ENCODE measurements at places on chromosomes 16 and 17.

DNA sequence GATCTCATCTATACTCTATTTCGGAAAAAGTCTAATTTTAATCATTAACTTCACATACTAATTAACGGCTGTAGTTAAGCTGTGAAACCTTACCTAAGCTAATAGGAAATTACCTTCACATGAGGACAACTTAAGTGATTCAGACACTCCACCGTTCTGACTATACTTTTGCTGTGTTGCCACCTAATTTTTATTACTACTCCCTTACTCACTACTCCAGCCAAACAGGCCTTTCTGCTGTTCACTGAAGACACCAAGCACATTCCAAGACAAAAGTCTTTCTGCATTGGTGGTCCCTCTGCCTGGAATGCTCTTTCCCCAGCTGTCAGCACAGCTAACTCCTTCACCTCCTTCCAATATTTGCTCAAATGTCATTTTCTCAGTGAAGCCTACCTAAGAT is 1.3 kb downstream of the CMTR2 start:
- no peak for DNase-seq
- no peak overlapping the region for H3K4me3 ChIP-seq
- H3K27me3 ChIP-seq, result no peaks in the 10 kb centered on the region
- H3K36me3 ChIP-seq, result peaks cover 28% of the 10 kb centered on the region
- H3K27ac ChIP-seq, result no peak overlapping the region

DNA sequence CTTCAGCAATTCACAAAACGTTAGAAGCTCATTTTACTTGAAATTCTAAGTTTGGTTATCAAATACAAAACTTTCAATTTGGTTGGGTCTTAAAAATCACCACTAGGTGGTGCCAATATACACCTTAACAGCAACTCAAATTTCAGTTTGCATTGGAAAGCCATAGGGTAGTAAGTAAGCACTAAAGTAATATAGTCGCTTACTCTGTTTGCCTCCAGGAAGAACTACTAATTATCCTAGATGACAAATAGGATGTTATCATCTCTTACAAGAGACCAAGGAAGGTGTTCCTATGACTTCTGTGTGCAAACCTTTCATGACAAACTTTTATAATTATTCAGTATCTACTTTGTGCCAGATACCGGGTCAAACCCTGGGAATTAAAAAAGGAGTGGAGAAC is 93.3 kb downstream of the MYO1D start:
- DNase-seq, result no peak
- H3K4me3 ChIP-seq, result no peak overlapping the region
- peaks cover 6% of the 10 kb centered on the region for H3K36me3 ChIP-seq

GRCh38 chr17:62625870-62626200 is 1.6 kb upstream of the MRC2 start:
- H3K4me3 ChIP-seq, result no peak overlapping the region
- peaks cover 3% of the 10 kb centered on the region for H3K4me1 ChIP-seq
- no peaks in the 10 kb centered on the region for H3K27me3 ChIP-seq
- H3K27ac ChIP-seq, result peak overlapping the region; percentile 98

DNA sequence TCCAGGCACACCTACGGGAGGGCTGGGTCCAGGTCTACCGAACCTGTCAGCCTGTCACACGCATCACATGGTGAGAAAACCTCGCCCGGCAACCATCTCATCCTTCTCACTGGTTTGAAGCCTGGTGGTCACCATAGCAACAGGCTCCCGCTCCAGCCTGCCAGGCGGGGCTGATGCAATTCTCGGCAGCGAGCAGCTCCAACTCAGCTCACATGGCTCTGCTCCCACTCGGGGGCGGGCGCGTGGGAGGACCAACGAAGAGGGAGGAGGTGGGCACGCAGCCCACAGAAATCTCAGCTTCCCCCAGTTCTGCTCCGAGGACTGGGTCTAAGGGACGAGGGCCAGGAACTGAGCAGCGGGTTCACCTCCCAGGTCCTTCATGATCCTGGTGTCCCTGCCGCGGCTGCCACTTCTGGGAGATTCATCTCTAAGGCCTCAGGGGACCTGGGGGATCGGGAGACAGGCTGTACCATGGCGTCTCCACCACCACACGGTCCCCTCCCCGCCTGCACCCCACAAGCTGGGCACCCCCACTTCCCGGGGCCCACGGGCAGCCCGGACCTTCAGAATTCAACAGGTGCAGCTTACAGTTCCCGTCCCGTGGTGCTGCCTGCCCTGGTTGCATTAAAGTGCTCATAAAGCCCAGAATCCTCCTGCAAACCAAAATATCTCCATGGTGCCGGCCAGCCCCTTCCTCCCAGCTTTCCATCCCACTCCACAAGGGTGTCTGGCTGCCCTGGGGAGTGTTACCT is 25.8 kb downstream of the ABR start:
- H3K4me1 ChIP-seq, result peaks cover 8% of the 10 kb centered on the region
- DNase-seq, result no peak
- peak overlapping the region; percentile 22 for H3K27ac ChIP-seq
- H3K4me3 ChIP-seq, result peak overlapping the region; percentile 36
- H3K36me3 ChIP-seq, result peaks cover 6% of the 10 kb centered on the region
- no peaks in the 10 kb centered on the region for H3K27me3 ChIP-seq

GRCh38 chr17:45364531-45365390 is 47.9 kb upstream of the MAP3K14 start:
- no peaks in the 10 kb centered on the region for H3K36me3 ChIP-seq
- no peaks in the 10 kb centered on the region for H3K27me3 ChIP-seq
- H3K27ac ChIP-seq, result no peak overlapping the region
- peak; percentile 61 for DNase-seq

DNA sequence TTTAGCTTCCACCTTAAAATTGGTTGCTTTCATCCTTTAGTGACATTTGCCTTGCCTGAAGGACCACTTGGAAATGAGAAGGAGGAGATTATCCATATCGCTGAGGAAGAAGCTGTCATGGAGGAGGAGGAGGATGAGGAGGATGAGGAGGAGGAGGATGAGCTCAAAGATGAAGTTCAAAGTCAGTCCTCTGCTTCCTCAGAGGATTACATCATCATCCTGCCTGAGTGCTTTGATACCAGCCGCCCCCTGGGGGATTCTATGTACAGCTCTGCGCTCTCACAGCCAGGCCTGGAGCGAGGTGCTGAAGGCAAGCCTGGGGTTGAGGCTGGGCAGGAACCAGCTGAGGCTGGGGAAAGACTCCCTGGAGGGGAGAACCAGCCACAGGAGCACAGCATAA is 11.5 kb upstream of the TMEM106A start:
- peaks cover 93% of the 10 kb centered on the region for H3K36me3 ChIP-seq
- no peaks in the 10 kb centered on the region for H3K27me3 ChIP-seq
- no peaks in the 10 kb centered on the region for H3K4me1 ChIP-seq
- DNase-seq, result no peak
- no peak overlapping the region for H3K27ac ChIP-seq

- H3K27ac ChIP-seq, result no peak overlapping the region
- H3K4me1 ChIP-seq, result no peaks in the 10 kb centered on the region
- no peaks in the 10 kb centered on the region for H3K36me3 ChIP-seq
- H3K27me3 ChIP-seq, result no peaks in the 10 kb centered on the region
Measured at GRCh38 chr17:54883939-54884338, 16.7 kb upstream of the TOM1L1 start.

GRCh38 chr16:86231321-86231995 is 278.9 kb upstream of the FOXF1 start:
- DNase-seq, result peak; percentile 47
- no peaks in the 10 kb centered on the region for H3K27me3 ChIP-seq
- H3K4me3 ChIP-seq, result no peak overlapping the region

Data from ascending aorta (tissue), 2 donors.